ENCODE measurements at places on chromosomes 1 and 21.
A peak's percentile ranks its signal among the peaks of the same experiment; 100 is the strongest.

DNA sequence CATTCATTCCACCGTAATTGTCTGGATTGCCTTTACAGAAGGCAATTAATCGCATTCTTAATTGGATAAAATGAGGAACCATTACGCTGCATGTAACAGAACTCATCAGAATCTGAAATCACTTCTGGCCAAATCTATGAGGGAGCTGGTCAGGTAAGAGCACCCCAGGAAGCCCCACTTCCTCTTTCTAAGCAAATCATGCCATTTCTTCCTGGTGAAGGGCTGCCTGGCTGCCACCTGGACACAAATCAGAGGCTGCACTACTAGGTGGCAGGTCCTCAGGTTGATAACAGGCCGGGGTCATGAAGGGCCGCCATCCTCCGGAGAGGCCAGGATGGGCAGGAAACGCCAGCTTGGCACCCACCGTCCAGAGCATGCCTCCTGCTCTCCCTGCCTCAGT, 73.7 kb downstream of the CAPZB start:
- no peak for DNase-seq

DNA sequence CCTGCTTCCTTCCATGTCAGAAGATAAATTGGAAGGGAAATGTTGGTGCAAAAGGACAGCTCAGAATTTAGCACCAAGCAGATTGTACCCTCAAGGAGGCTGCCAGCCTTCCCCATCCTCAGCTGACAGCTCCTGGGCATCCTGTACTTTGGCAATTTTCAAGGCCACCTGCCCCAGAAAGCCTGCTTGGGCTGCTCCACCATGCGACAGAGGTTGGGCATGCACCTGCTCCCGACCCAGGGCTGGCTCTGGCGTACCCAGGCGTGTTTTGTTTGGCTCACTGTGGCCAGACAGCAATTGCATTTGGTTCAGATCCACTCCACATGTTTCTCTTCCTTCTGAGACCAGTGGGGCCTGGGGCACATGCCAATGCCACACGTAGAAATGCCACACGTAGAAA, 547.8 kb downstream of the NPHP4 start:
- no peak for DNase-seq

DNA sequence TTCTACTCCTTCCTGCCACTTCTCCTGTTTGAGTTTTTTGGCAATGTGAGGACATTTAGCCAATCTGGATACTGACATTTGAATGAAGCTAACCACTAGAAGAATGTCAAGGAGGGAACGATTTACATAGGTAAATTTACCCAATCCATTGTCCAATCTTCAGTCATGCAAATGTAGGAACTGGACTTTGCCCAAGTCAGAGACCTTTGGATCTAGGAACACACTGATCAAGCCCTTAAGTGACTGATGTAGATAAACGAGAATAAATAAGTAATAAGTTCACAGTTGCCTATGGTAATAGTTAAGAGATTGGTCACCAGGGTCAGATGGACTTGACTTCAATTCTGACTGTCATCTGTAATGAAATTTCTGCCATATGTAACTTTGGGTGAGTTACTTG, 177.6 kb downstream of the FGGY start:
- DNase-seq, result no peak

GRCh38 chr1:222187566-222188332, 360.2 kb downstream of the HHIPL2 start:
- DNase-seq, result no peak

- DNase-seq, result no peak
Measured at GRCh38 chr1:52296345-52296744, 69.7 kb downstream of the CC2D1B start.

DNA sequence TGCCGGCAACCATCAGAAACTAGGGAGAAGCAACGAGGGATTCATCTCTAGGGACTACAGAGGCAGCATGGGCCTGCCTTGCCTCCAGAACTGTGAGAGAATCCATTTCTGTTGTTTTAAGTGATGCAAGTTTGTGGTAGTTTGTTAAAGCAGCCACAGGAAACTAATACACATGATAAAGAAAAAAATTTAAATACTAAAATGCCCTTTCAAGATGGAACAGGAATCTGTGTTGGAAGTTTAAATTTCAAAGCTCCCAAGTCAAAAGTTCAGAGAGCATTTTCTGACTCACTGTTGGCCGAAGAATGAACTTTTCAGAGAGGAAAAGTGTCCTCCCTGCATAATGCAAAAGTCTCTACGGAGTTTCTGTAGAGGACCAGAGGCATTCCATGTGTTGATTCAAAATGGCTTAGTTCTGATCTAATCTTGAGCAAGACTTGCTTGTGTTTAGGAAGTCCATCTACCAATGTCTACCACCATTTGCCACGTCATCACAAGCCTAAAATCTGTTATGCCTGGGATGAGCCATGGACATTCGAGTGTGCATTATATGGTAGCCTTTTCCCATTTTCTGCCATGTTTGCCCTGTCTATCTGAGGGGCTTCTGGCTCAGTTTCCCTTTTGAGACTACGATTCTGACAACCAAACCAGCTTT, 22.4 kb upstream of the ARHGAP29 start:
- peak; percentile 14 for DNase-seq

Data from WTC11 (cell line).